ENCODE measurements at places on chromosomes 11 and 22.

GRCh38 chr22:36334821-36335603 lies 52.8 kb downstream of the MYH9 start:
- no peak for DNase-seq

DNA sequence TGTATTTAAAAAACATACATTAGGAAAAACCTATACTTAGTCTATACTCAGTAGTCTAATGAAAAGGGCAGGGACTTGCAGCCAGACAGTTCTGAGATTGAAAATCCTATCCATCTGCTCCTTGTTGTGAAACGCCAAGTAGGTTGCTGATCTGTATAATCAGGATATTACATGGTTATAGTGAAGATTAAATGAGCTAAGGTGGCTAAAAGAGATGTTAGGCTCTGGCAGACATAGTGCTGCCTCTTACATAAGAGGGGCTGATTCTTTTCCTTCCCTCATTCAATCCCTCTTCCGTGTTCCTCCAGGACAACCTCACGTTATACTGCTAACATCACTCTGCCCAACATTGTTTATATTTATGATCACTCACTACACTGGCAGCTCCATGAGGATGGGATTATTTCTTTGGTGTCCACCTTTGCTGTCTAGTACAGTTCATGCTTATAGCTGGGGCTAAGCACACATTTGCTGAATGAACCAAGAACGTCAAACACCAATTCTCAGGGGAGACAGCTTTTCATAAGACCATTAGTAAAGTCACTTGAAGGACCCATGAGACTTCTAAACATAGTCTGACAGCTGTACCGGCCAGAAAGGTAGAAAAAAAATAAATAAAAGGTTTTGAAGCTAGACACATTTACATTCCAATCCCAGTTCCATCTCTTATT lies 46.3 kb downstream of the GAB2 start:
- DNase-seq = no peak

- no peak for DNase-seq
These were observed 33.8 kb upstream of the SPON1 start for GRCh38 chr11:13928566-13929251.

GRCh38 chr11:12735262-12735661 lies 61.0 kb downstream of the TEAD1 start:
- no peak for DNase-seq
